CD8-positive, alpha-beta memory T cell (primary cell): ENCODE measurements at places on chromosomes 1 and 21. TPM values are rescaled to one million over a fixed set of nuclear protein-coding genes. Genes with fewer than 3 reads are reported as not detected.

PYHIN1 gene
- total RNA-seq, result 23.9 TPM

DNA sequence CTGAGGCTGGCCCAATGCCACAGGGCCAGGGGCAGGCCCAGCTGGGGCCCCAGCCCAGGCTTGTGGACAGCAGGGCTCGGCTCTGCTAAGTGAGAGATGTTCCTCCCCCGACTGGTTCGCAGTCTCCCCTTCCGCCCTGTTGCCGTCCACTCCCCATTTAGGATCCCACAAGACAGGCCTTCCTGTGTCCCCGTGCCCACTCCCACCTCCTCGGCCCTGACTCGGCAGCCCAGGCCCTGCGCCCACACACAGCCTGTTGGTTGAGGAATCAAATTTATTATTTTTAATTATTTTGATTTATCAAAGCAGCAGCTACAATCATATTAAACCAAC, 78.4 kb downstream of the CASZ1 start:
- no peaks in the 10 kb centered on the region for H3K36me3 ChIP-seq
- no peak overlapping the region for H3K4me3 ChIP-seq
- H3K27ac ChIP-seq, result no peak overlapping the region
- no peaks in the 10 kb centered on the region for H3K4me1 ChIP-seq
- no peaks in the 10 kb centered on the region for H3K27me3 ChIP-seq

TCHHL1 gene
- not detected for total RNA-seq

E2F2 gene
- total RNA-seq, result 19.1 TPM

KCNH1 gene
- not detected for total RNA-seq

ALG14 gene
- total RNA-seq, result 4.4 TPM

DNA sequence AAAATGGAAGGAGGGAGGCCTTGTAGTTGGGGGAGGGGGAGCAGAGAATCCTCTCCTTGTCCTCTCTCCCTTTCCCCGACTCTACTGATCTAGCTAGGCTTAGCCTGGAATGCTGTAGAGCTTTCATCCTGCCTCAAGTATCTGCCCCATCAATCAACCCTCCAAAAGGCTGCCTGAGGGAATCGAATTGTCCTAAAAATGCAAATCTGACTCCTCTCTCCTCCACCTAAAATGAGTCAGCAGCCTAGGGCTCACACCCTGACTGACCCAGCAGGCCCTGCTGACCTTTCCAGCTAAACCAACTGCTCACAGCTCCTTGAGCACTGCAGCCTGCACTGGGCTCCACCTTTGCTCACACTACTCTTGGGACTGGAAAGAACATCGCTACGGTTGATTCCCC, 2.8 kb downstream of the HPDL start:
- H3K27me3 ChIP-seq, result no peaks in the 10 kb centered on the region
- H3K27ac ChIP-seq, result no peak overlapping the region
- peaks cover 10% of the 10 kb centered on the region for H3K36me3 ChIP-seq
- peaks cover 11% of the 10 kb centered on the region for H3K4me1 ChIP-seq
- H3K4me3 ChIP-seq, result no peak overlapping the region

- no peaks in the 10 kb centered on the region for H3K4me1 ChIP-seq
- H3K4me3 ChIP-seq, result no peak overlapping the region
- no peak overlapping the region for H3K27ac ChIP-seq
- H3K36me3 ChIP-seq, result no peaks in the 10 kb centered on the region
- peaks cover 5% of the 10 kb centered on the region for H3K27me3 ChIP-seq
These were observed 5.7 kb downstream of the BCAR3 start for GRCh38 chr1:93675931-93676330.

GRCh38 chr1:205267306-205267902, 39.7 kb downstream of the TMCC2 start:
- H3K4me3 ChIP-seq, result no peak overlapping the region
- H3K4me1 ChIP-seq, result peaks cover 7% of the 10 kb centered on the region
- no peak overlapping the region for H3K27ac ChIP-seq
- H3K27me3 ChIP-seq, result no peaks in the 10 kb centered on the region
- no peak for DNase-seq
- H3K36me3 ChIP-seq, result no peaks in the 10 kb centered on the region

- peaks cover 35% of the 10 kb centered on the region for H3K4me1 ChIP-seq
- H3K36me3 ChIP-seq, result peaks cover 27% of the 10 kb centered on the region
- H3K27ac ChIP-seq, result no peak overlapping the region
- DNase-seq, result no peak
- H3K27me3 ChIP-seq, result no peaks in the 10 kb centered on the region
These were observed 4.7 kb downstream of the ELOA start for GRCh38 chr1:23748016-23748415.

- H3K27ac ChIP-seq, result no peak overlapping the region
- no peaks in the 10 kb centered on the region for H3K36me3 ChIP-seq
- H3K4me1 ChIP-seq, result no peaks in the 10 kb centered on the region
- H3K4me3 ChIP-seq, result no peak overlapping the region
These were observed 112.4 kb upstream of the ZNF648 start for GRCh38 chr1:182173808-182174512.

TLCD4 gene
- 0.04 TPM for total RNA-seq

DNA sequence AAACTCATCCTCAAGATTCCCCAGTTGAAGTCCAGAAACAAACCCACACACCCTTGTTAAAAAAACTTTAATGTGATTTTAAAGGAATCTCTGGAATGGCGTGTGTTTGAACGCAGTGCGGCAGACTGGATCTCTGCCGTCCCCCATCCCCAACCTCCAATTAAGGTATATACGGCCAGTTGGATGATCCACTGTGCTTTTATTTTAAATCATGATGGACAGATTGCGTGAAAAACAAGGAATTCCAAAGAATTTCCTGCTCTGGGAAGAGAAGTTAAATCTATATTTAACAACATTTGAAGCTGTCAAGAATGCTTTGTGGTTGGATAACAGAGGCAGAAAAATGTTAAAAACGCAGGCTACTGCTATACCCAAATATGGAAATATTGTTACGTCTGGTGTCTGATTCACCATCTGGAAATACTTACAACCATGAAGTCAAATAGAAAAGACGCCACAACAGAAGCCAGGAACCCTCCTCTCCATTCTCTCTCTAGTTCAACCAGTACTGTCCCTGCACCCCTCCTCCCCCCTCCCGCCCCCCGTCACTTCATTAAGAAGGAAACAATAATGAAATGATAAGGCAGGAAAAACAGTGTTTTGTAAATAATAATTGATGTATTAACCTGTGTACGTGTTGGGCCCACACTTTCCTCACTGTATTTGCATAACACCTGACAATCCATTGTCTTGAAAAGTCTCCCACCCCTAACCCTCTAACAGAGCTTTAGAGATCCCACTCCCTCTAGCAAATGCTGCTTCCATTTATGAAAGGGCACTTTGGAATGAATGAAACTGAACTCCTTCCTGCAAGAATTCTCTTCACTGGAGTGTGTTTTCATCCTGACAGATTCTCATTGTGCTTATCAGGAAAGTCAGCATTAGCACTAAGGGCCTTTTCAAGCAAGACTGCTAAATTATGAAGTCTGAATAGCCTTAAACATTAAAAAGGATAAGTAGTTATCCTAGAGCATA, 2.0 kb upstream of the CCN1 start:
- H3K4me1 ChIP-seq, result no peaks in the 10 kb centered on the region
- H3K36me3 ChIP-seq, result no peaks in the 10 kb centered on the region
- H3K27me3 ChIP-seq, result peaks cover 17% of the 10 kb centered on the region
- H3K4me3 ChIP-seq, result no peak overlapping the region
- DNase-seq, result no peak
- no peak overlapping the region for H3K27ac ChIP-seq

PPIH gene
- 95.9 TPM for total RNA-seq

DNA sequence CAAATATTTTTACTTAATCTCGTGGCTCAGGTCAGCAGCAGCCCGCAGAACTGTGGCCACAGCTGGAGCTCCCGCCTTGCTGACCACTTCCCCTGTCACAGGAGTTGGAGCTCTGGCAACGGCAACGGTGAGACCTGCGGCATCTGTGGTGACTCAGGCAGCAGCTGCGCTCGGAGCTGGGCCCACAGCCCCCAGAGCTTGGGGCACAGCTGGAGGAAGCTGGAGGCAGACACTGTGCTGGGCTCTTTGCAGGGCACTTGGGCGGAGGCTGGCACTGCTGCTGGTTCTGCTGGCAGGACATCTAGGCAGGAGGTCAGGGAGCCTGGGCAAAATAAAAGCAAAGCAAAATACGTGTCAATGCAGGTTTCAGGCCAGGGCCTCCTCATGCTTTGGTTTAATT, at the start of gene LCE3A:
TSS of gene LCE3A (minus strand) at position 301 of the 400 bp plus-strand sequence. CDS start at position 301, 0 bp downstream.
- H3K4me3 ChIP-seq, result no peak within 1 kb of the TSS
- no peaks in the 10 kb centered on the region for H3K36me3 ChIP-seq
- H3K4me1 ChIP-seq, result no peaks in the 10 kb centered on the region

SLC1A7 gene
- not detected for total RNA-seq

GRCh38 chr1:63659448-63659847, 66.2 kb downstream of the PGM1 start:
- no peaks in the 10 kb centered on the region for H3K36me3 ChIP-seq
- H3K4me3 ChIP-seq, result no peak overlapping the region
- DNase-seq, result no peak

- H3K27me3 ChIP-seq, result peaks cover 6% of the 10 kb centered on the region
- DNase-seq, result no peak
- no peak overlapping the region for H3K27ac ChIP-seq
- peaks cover 11% of the 10 kb centered on the region for H3K4me1 ChIP-seq
- H3K4me3 ChIP-seq, result no peak overlapping the region
These were observed 20.5 kb downstream of the KNCN start for GRCh38 chr1:46530791-46531409.

SYPL2 gene
- total RNA-seq, result not detected

LCE1D gene
- not detected for total RNA-seq

DNA sequence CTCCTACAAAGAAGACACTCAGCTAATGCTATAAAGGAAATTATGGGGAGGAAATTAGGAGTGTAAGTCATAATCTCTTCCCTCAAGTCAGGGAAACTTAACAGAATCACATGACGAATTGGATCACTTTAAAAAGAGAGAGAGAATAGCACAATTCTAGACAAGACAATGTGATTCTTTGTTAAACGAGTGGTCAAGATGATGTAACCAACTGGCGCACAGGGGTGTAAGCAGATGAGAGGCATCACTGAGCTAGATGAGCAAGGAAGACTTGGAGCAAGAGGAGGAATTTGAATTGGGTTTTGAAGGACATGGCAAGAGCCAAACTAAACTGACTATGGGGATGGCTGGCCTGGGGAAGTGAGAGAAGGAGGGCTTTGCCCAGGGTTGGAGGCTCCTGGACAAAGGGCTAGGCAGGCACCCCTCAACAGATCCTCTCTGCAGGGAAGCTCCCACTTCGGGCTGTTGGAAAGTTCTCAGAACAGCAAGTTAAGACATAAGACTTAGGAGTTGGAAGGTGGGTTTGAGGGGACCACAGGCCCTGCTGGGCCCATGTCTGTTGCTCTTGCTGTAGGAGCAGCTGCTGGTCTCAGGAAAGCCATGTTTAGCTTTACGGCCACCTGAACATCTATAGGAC, 123.9 kb upstream of the GRIK3 start:
- no peaks in the 10 kb centered on the region for H3K27me3 ChIP-seq
- DNase-seq, result no peak
- H3K36me3 ChIP-seq, result no peaks in the 10 kb centered on the region
- H3K27ac ChIP-seq, result no peak overlapping the region

KLF17 gene
- not detected for total RNA-seq

- no peaks in the 10 kb centered on the region for H3K4me1 ChIP-seq
- no peak for DNase-seq
- H3K27me3 ChIP-seq, result no peaks in the 10 kb centered on the region
- H3K36me3 ChIP-seq, result no peaks in the 10 kb centered on the region
These were observed 284.4 kb upstream of the PKN2 start for GRCh38 chr1:88399690-88400089.

TMEM125 gene
- total RNA-seq, result not detected

- H3K4me1 ChIP-seq, result peaks cover 31% of the 10 kb centered on the region
- peak overlapping the region; percentile 89 for H3K27ac ChIP-seq
- no peaks in the 10 kb centered on the region for H3K36me3 ChIP-seq
These were observed 709 bp upstream of the FBXO42 start for GRCh38 chr1:16352842-16353535.

DNA sequence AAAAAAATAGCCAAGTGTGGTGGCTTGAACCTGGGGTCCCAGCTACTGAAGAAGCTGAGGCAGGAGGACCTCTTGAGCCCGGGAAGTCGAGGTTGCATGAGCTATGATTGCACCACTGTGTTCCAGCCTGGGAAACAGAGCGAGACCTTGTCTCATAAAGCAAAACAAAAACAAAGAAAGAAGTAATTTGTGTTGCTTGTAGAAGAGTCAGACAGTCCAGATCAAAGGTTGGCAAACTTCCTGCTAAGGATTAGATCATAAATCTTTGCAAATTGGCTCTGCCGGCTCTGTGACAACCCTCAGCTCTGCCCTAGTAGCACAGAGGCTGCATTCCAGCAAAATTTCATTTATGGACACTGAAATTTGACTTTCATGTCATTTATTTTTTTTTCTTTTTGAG, 19.0 kb upstream of the MFN2 start:
- no peak overlapping the region for H3K27ac ChIP-seq
- H3K27me3 ChIP-seq, result no peaks in the 10 kb centered on the region
- no peaks in the 10 kb centered on the region for H3K4me1 ChIP-seq
- DNase-seq, result no peak

DNA sequence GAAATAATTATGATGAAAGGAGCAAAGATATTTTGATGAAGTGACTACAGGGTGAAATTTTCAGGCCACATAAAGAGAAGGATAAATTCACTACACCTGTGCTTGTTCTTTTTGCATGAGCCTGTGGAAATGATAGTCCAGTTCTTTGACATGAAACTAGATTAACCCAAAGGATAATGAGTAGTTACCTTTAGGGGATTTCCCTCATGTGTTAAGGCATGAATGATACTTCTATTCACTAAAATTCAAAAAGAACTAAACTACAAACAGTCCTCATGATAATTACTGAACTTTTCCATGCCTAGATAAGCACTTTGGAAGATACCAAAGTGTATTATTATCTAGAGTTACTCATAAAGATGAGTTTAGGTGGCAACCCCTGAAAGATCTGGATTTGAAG, 244.3 kb downstream of the PTPRC start:
- no peak overlapping the region for H3K27ac ChIP-seq
- H3K4me1 ChIP-seq, result no peaks in the 10 kb centered on the region
- H3K4me3 ChIP-seq, result no peak overlapping the region
- DNase-seq, result no peak
- no peaks in the 10 kb centered on the region for H3K27me3 ChIP-seq

GRCh38 chr1:10939654-10940450, 72.6 kb upstream of the TARDBP start:
- H3K4me1 ChIP-seq, result peaks cover 20% of the 10 kb centered on the region
- DNase-seq, result no peak
- peak overlapping the region; percentile 43 for H3K4me3 ChIP-seq
- H3K27me3 ChIP-seq, result no peaks in the 10 kb centered on the region
- no peak overlapping the region for H3K27ac ChIP-seq

GRCh38 chr1:91601554-91602376, 101.1 kb downstream of the CDC7 start:
- H3K36me3 ChIP-seq, result no peaks in the 10 kb centered on the region
- H3K4me1 ChIP-seq, result no peaks in the 10 kb centered on the region
- no peak overlapping the region for H3K27ac ChIP-seq
- DNase-seq, result no peak
- no peak overlapping the region for H3K4me3 ChIP-seq
- no peaks in the 10 kb centered on the region for H3K27me3 ChIP-seq

GRCh38 chr1:213103377-213104306, 52.6 kb downstream of the RPS6KC1 start:
- H3K27ac ChIP-seq, result no peak overlapping the region
- H3K27me3 ChIP-seq, result no peaks in the 10 kb centered on the region
- DNase-seq, result no peak
- no peak overlapping the region for H3K4me3 ChIP-seq

CD247 gene
- 133 TPM for total RNA-seq

- H3K27me3 ChIP-seq, result no peaks in the 10 kb centered on the region
- DNase-seq, result no peak
- no peaks in the 10 kb centered on the region for H3K4me1 ChIP-seq
- H3K27ac ChIP-seq, result no peak overlapping the region
These were observed 129.8 kb downstream of the PBX1 start for GRCh38 chr1:164688791-164689190.

- no peaks in the 10 kb centered on the region for H3K36me3 ChIP-seq
These were observed 5.0 kb downstream of the CHODL start for GRCh38 chr21:18249672-18250071.
